Stimulated activated CD8-positive, alpha-beta memory T cell treated with anti-CD3 and anti-CD28 coated beads, Interleukin-4, amount 100 ng/mL, for 4 hours (primary cell): ENCODE measurements at places on chromosomes 2 and 18.

DNA sequence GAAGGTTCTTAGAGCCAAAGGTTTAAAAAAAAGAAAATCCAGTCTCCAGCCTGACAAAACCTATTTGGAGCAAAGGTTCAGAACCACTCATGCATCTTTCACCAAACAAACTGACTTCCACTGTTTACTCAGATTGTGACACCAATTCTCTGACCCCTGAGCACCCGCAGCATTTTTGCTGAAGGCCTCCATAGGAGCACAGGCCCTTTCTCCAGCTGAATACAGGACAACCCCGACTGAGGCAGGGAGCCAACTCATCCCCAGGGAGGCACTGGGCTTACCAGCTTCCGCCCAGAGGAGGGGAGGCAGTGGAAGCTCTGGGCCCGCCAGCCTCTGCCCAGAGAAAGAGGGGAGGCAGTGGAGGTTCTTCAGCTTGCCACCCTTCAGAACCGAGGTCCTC lies 51.0 kb upstream of the CNGA3 start:
- DNase-seq: no peak

GRCh38 chr2:169933124-169933711 lies 106.0 kb downstream of the UBR3 start:
- no peak for DNase-seq

DNA sequence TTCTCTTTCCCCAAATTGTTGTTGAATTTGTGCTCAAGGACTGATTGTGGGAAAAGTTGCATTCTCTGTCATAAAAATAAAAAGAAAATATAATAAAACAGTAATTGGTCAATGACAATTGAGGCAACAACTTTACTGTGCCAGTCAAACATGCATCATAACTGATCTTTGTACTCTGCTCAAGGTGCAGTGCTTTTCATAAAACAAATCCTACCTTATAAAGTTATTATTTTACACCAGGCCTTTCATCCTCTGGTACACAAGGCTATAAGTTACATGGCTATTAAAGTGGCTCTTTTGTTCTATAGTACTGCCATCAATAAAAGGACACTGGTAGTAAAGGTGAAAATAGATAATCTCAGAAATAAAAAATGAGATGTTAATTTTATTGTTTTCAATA lies 761.9 kb downstream of the SATB2 start:
- no peak for DNase-seq

GRCh38 chr18:79680891-79681339 lies 1.3 kb downstream of the CTDP1 start:
- DNase-seq: no peak

DNA sequence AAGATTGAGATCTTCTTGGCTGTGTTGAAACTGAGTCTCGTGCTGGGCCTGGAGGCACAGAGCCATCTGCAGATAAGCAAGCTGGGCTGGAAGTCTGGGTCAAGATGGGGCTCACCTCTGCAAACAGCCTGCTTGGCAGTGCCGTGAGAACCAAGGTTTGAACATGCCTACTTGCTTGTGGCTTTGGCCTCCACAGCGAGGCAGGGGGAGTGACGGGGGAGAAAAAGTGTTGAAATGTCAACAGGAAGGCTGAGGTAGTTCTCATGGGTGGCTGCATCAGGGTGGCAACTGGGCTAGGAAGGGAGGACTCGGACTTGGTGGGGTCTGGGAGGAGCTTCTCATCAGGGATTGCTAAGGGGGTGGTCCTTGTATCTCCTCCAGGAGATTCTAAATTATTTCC lies 99.7 kb downstream of the THNSL2 start:
- no peak for DNase-seq

- DNase-seq: no peak
Measured at GRCh38 chr2:108428286-108429009, 20.6 kb upstream of the GCC2 start.

- DNase-seq: no peak
Measured at GRCh38 chr2:16973586-16974286, 308.1 kb upstream of the CYRIA start.

DNA sequence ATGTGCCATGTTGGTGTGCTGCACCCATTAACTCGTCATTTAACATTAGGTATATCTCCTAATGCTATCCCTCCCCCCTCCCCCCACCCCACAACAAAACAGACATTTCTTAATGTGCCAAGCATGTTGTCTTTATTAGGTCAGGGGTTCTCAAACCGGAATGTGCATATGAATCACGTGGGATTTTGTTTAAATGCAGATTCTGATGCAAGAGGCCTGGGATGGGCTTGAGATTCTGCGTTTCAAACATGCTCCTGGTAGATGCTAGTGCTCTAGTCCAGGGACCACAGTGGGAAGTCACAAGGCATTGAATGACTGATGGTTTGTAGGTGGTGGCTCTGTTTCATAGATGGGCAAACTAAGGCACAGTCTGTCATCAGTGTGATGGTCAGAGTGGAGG lies 184.7 kb downstream of the SMAD7 start:
- no peak for DNase-seq

DNA sequence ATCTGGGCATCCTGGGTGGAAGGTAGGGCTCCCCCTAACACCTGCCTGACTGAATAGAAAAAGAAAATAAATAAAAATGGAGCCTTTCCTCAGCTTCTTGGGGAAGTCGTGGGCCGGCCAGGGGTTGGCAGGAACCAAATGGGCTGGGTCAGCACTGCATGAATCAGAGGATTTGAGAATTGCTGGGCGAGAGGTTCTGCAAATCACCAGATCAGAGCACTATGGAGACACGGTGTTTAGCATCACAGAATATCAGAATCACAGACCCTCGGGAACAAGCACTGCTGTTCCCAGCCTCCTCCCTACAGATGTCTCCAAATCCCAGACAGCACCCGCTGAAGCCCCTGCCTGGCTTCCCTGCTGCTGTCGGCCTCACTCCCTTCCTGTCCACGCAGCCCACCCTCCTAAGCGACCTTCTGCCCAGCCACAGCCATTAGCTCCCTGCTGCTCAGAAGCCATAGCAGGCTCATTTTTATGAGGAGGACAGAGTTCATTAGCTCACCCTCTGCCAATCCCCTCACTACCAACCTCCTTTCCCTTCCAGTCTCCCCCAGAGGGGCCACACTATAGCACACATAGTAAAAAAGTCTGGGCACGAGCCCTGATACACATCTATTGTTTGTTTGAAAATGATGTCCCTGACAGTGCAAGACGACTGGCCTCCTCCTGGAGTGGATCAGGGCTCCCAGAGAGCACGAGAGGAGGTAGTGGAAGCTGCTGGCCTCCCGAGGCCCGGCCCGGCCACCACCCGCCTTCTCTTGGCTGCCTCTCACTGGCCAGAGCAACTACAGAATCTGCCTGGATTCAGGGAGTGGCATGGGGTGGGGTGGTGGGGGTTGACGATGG lies 64.6 kb upstream of the TAF1B start:
- no peak for DNase-seq

DNA sequence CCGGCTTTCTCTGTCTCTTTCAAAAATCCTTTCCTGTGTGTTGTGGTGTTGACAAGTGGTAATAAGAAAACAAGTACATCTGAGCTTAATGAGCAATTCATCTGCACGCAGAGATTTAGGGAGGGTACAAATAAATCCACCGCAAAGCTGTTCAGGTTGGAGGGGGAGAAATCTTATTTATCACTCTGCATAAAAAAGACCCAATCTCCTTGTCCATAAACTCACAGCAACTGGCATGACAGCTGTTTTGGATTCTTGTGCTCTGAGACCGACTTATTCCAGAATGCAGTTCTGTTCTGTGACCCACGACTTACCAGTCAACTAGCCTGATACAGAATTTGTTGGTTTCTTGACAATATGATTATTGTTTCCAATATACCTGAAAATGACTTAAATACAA lies 380.1 kb downstream of the SOX11 start:
- DNase-seq: no peak
